ENCODE measurements at places on chromosomes 3 and 15. TPM values are rescaled to one million over a fixed set of nuclear protein-coding genes. Genes with fewer than 3 reads are reported as not detected.

- no peak for DNase-seq
These were observed 420 bp downstream of the SLC27A2 start for GRCh38 chr15:50182219-50183013.

GRCh38 chr3:46925585-46925934 lies 48.0 kb downstream of the PTH1R start:
- no peak for DNase-seq

The PLIN1 gene
- 3.6 TPM for total RNA-seq

The ABHD6 gene
- 7.2 TPM for total RNA-seq

DNA sequence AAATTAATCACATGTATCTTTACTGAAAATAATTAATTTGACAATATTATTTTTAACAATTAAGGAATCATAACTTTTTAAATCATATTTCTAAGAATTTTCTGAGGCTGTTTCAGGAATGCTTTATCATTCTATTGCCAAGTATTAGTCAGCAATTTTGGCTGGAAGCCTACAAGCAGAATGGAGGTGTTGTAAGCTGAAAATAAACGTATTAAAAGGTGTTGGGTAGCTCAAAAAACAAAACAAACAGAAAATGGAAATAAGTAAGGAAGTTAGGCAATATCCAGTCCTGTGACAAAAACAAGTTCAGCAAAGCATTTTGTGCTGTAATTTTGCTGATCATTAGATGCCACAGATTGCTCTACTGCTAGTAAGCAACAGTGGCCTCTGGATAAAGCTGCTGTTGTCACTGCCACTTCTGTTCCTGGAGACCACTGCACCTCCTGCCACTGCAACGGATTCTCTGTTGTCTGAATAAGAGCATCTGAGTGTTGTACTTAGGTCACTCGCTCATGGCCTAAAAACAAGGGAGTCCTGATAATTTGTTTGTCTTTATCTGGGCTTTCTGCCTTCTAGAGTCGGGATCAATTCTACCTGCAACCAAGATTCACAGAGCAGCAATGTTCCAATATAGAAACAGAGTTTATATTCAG lies 63.5 kb upstream of the SLITRK3 start:
- no peak for DNase-seq

- DNase-seq, result no peak
These were observed 1.1 kb downstream of the TFDP2 start for GRCh38 chr3:142148044-142148791.

GRCh38 chr3:158908187-158908734 lies 106.4 kb downstream of the MFSD1 start:
- no peak for DNase-seq

The LMLN gene
- total RNA-seq, result 13.9 TPM

GRCh38 chr3:160941885-160942494 lies 163.2 kb downstream of the B3GALNT1 start:
- DNase-seq, result peak; percentile 69

The TGM5 gene
- total RNA-seq, result 0.26 TPM

DNA sequence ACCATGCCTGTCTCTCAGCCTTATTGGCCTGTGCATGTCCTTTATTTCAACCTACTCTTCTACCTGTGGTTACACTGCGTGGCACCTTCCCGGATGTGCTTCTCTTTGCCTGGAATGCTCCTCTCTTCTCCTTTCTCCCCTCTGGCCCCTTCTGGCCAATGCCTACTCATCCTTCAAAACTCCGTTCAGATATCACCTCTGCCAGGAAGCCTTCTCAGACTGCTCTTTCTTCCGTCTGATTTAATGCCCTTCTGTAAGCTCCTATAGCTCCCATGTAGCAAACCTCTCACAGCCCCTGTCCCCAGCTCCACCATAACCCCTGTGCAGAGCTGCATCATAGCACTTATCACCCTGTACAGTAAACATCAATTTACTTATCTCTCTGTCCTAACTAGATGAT lies 13.2 kb downstream of the KLHL6 start:
- no peak for DNase-seq

The HRH1 gene
- total RNA-seq, result 19.0 TPM

The RETNLB gene
- not detected for total RNA-seq

DNA sequence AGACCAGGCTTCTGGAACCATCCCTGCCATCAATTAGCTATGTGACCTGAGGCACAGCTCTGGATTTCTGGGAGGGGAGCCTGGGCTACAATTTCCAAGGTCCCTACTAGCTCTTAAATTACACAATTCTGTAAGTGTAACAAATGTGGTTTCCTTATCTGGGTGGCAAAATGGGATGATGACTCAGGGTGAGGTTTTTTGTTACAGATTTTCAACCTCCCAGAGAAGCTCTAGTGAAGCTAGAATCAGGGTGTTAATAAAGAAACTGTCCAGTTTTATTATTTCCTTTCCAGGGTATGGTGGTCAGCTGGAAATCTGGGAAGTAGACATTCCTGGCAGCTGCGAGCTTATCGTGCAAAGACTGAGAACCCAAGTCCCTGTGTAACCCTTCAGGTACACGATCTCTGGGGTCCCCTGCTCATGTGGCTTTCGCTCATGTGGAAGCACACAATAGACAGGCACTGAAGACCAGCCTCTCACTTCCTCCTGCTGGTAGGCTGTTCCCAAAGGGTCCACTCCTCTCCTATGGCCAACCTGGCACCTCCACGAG lies 7.3 kb downstream of the RAB27A start:
- DNase-seq, result no peak

GRCh38 chr3:179181021-179181472 lies 32.9 kb downstream of the PIK3CA start:
- DNase-seq, result peak; percentile 26

DNA sequence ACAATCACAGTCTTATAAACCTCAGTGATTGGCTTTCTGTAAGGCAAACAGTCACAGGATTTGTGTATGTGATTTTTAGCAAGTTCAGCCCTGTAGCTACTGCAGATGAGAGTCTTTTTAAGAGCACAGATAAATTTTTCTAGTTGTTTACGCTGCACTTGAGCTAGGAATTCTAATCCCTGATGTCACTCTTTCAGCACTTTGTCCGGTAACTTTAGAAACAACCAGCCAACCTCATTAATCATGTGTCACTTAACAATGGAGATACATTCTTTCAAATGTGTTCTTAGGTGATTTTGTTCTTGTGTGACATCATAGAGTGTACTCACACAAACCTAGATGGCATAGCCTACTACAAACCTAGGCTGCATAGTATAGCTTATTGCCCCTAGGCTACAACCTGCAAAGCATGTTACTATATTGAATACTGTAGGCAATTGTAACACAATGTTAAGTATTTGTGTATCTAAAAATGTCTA lies 36.8 kb upstream of the GOLGA6L2 start:
- no peak for DNase-seq

DNA sequence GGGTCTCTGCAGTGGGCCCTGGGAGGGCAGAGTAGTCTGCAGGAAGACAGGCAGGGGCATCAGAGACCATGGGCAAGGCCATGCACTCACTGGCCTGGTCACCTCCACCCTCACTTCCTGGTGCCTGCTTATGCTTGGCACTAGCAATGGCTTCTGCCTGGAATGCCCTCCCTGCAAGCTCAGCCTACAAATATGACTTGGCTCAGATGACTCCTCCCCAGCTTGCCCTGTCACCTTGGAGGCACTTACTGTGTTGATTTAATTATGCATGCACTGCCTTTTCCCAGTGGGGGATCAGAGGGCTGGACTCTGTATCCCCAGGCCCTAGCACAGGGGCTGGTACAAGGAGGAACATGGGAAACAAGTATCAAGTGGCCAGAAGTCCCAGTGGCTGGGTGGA lies 7.8 kb downstream of the C3orf18 start:
- no peak for DNase-seq

DNA sequence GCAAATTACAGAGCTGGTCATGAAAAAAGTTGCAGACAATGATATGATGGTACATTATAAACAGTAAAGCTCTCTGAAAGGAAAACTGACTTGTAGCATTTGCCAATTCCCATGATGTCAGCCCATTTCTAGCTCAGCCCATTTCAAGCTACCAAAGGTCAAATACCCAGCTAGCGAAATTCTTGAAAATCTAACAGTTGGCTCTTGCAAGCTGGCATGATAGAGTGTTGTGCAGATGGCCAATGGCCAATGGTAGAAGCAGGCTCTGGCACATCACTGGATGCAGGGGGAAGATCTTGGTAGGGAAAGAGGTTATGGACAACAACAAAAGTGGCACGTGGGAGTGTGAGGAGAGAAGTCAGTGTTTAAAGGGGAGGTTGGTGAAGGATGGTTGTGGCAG lies 36.7 kb downstream of the RASGRF1 start:
- no peak for DNase-seq

The CFAP20DC gene
- total RNA-seq, result 4.3 TPM

DNA sequence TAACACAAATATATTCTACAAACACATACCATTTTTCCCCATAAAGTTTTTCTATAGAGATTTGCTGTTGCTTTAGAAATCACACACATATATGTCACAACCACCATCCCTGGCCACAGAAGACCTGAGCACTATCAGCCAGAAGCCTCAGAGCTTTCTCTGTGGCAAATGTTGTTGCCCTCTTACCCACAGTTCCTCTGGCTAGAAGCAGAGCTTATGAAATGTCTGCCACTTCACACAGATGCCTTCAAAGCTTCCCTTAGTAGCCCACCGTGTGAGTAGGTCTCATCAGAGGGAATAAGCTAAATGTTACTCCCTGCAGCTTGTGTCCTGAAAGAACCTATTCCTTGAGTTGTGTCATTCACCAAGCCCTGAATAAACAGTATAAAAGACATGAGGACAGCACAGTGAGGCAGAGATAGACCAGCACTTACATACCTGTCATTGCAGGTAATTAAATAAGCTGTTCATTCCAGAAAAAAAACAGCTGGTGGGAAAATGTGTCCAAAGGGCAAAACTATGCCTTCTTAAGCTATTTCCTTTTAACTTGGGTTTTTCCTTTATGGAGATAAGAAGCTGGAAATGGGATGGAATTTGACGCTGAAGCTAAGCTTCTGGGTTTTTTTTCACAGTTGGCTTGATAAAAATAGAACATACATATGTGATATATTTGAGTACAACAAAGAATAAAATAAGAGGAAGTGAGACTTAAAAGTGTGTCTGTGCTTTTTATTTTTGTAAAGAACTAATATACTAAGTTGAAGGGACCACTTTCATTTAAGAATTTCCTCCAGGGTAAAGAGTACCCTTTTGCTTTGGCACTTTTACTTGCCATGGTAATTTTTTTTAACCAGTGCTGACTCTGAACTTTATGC lies 391.4 kb downstream of the KCNH8 start:
- DNase-seq, result no peak

DNA sequence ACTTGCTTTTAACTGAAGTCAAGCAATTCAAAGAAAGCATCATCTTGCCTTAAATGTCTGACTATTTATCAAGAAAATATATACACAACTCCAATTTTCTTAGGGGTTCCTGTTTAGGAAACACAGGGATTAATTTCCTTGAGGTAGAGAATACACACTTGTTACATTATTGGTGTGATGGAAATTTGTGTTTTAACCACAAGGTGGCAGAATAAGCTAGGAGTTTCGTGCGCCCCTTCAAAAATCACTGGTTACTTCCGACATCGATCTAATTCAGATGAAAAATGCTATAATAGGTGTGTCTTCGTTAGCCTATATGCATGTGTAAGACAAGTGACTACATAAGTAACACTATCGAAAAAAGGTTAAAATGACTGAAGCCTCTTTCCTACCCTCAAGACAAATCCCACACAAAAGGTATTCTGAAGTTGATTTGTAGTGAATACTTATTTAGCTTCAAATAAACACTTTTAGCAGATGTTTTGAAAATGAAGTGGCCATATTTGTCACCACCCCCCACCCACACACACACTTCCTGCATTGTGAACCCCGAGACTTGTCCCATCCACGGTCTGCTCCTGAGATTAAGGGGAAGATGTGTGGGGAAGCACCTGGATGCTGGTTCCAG lies 246.5 kb downstream of the ROBO1 start:
- no peak for DNase-seq

The MASP1 gene
- 4.9 TPM for total RNA-seq

GRCh38 chr15:72516777-72517176 lies 42.6 kb downstream of the ARIH1 start:
- DNase-seq, result no peak

The FAM219B gene
- 52.0 TPM for total RNA-seq

- DNase-seq, result no peak
These were observed 248.2 kb upstream of the IGF1R start for GRCh38 chr15:98400120-98400519.

DNA sequence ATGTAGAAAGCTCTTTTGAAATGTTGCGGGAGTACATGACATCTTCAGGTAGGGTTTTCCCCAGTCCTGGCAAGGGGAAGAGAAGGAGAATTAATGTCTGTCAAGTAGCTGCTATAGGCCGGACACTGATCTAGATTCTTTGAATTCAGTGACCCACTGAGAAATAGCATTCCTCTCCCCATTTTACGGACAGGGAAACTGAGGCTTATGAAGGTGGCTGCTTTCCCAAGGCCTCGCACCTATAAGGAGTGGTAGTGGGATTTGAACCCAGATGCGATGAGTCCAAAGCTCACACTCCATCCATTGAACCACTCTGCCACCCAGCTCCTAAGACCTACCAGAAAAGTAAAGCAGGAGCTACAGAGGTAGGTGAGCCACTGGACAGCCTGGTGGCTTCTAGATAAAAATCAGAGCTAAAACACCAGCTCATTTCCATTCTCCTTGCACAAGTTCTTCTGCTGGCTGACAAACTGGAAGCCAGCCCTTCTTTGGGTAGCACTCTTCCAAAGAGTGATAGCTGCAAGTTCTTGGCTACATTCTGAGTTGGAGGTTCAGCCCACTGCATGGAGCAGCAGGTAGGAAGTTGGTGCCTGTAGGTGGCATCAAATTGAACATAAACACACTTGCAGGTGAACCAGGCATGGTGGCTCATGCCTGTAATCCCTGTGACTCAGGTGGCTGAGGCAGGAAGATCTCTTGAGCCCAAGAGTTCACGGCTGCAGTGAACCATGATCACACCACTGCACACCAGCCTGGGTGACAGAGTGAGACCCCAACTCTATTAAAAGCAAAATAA lies 22.0 kb downstream of the ZNF710 start:
- DNase-seq, result no peak

- DNase-seq, result no peak
These were observed 65.6 kb downstream of the ZNF609 start for GRCh38 chr15:64525828-64526530.

The SEC22A gene
- 65.4 TPM for total RNA-seq

DNA sequence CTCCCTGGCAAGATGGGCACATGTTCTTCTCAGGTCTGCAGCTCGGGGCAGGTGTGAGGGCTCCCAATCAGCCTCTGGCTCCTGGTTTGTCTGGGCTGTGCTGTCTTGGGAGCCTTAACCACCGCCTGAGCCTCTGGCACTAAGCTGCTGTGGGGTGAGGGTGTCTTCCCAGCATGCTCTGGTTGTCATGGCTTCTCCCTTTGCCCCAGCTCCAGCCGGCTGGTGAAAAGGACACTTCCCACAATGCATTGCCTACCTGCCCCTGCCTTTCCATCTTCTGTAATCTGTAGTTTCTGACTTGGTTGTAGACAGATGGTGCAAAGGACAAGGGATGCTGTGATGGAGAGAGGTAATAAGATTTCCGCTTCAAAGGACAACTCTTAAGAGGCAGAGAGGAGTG lies 295.3 kb downstream of the TLE3 start:
- no peak for DNase-seq

The CACNA2D3 gene
- 1.7 TPM for total RNA-seq

The CPNE9 gene
- not detected for total RNA-seq

Measured in urinary bladder (tissue), 4 donors.